ENCODE measurements at places on chromosomes 4 and X.
A peak's percentile ranks its signal among the peaks of the same experiment; 100 is the strongest.

- no peak for DNase-seq
These were observed 37.4 kb upstream of the SLC10A4 start for GRCh38 chr4:48445704-48446103.

GRCh38 chrX:103918571-103919269, 43.7 kb upstream of the TMSB15B start:
- peak; percentile 86 for DNase-seq

GRCh38 chrX:13397878-13398818, 78.3 kb upstream of the ATXN3L start:
- DNase-seq = no peak

DNA sequence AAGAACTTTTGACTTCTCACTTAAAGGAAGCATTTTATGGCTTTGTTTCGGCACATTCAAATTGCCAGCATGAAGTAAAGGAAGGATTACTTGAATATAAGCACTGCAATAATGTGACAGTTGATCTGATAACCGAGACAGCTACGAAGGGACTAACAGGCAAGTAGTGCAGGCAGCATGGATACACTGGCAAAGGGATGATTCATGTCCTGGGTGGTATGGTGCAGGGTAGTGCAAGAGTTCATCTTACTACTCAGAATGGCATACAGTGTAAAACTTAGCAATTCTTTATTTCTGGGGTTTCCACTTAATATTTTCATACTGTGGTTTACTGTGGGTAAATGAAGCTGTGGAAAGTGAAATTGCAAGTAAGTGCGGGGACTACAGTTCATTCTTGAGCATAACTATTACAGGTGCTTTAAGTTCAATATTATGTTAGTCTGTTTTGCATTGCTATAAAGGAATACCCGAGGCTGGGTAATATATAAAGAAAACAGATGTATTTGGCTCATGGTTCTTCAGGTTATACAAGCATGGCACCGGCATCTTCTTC, 611.8 kb downstream of the SPOCK3 start:
- no peak for DNase-seq

DNA sequence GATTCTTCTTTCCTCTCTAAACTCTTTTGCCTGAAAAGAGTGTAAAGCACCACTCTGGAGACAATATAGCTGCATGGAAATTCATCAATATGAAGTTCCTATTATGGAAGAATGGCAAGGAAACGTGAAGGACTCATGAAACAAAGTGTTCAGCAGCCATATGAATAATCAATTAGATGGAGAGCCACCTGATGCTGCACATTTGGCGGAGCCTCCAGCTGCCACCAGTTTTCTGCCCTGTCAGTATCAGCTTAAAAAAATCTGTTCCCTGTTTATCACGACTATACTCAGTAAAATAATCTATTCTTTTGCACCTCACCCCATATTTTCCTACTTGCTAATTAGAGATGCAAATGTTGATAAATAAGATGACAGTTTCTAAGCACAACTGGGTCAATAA, 276.0 kb downstream of the UNC5C start:
- DNase-seq = no peak

- no peak for DNase-seq
These were observed 280.3 kb upstream of the INTU start for GRCh38 chr4:127352220-127353113.

DNA sequence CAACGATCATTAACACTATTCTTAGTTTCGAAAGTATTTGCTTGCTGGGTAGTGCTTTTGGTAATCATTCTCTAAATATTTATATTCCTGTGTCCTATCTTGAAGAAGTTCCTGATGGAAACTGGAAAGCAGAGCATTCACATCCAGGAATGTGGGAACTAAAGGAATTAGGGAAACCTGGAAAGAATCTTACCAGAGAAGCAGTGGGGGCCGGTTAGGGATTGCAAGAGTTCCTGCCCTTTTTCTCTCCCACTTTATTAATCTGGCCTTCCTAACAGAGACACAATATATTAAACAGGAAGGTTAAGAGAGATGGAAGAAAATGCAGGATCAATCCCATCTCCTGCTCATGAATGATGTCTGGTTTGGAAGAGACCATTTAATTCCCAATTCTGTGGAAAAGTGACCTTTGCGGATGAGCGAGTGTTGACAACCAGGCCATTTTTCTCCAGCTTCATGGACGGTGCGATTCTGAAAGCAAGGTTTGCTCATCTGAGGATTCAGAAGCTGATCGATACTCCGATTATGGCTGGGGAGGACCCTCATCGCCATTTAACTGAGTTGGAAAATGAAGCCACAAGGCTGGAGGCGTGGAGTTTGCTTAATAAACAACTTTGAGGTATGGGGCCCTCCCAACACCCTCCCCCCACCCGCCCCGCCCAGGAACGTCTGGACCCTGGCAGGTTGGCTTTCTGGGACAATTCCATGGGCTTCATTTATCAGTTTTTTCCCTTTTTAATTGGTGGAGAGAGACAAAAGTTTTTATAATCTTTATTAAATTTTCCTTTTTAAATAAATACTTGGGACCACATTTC, 52.3 kb downstream of the C4orf51 start:
- DNase-seq = peak; percentile 52

- DNase-seq = peak; percentile 84
These were observed 74.7 kb downstream of the REPS2 start for GRCh38 chrX:17020851-17021821.

Measured in muscle of back (tissue), 13 donors.